ENCODE measurements at places on chromosomes 6 and 20. TPM values are rescaled to one million over a fixed set of nuclear protein-coding genes. Genes with fewer than 3 reads are reported as not detected.
A peak's percentile ranks its signal among the peaks of the same experiment; 100 is the strongest.

Gene SCRT2
- total RNA-seq, result not detected

Gene MOG
- not detected for total RNA-seq

Gene C6orf15
- not detected for total RNA-seq

Gene SRMS
- total RNA-seq, result not detected

DNA sequence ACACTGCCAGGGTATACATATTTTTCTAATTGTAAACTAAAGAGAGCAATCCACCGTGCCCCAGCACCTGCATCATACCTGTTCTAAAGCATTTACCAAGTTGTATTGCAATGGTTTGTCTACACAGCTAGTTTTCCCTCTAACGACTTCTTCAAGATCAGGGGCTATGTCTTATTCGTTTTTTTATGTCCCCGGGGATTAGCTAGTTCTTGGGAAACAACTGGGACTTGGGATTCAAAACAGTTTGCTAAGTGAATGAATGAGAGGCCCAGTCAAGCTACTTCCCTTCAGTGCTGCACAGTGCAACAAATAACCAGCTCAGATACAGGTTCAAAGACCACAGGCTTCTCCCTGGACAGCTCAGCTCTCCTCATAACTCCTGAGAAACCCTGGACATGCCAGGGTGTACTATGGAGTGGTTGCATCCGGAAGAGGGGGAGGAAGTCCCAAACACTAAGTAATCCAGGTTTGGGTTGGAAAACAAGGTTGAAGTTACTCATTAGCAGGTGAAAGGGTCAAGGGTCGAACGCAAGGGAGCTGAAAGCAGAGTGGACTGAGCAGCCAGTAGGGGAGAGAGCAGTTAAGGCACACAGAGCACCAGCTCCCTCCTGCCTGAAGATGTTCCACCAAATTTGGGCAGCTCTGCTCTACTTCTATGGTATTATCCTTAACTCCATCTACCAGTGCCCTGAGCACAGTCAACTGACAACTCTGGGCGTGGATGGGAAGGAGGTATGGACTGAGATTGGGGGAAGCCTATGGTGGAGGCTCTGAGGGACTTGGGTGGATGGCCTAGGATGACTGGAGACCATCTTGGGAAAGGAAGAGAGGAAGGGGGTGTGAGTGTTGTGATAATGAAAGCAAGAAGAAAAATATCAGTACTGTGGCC is at the start of gene APOM:
APOM (plus strand) TSS at position 546 of the 889 bp plus-strand sequence; CDS start at position 619, 73 bp downstream.
- DNase-seq, result no peak

Gene OVOL2
- not detected for total RNA-seq

DNA sequence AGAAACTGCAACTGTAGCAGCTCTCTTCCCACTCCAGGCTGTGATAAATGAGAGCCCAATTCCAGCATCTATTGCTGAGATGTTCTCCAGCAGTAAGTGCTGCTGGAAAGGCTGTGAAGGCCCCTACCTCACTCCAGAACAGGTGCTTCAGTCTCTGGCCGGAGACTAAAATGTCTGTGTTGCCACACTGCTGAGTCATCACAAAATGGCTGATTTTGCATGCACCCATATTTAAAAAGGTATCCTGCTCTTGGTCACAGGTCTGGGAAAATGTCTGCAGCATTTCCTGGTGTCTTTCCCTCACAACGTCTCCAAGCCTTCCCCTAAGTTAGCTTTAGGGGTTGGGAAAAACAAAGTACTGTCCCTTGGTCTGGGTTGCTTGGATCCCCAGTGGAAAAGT is 95.1 kb downstream of the TPBG start:
- no peak for DNase-seq

DNA sequence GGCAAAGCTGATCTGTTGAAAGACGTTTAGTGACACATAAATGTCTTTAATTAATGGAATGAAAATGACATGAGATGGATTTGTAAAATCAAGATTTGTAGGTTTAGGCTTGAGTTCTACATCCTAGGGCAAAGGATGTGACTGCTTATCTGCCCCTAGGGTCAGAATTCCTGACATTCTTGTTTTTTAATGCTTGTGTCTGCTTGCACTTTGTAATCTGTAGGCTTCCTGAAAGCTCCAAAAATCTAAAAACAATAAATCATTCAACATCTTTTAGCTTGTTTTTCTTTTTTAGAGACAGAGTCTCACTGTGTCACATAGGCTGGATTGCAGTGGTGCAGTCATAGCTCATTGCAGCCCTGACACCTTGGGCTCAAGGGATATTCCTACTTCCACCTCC is 107.9 kb upstream of the MLIP start:
- no peak for DNase-seq

Gene SMOC2
- total RNA-seq, result not detected

DNA sequence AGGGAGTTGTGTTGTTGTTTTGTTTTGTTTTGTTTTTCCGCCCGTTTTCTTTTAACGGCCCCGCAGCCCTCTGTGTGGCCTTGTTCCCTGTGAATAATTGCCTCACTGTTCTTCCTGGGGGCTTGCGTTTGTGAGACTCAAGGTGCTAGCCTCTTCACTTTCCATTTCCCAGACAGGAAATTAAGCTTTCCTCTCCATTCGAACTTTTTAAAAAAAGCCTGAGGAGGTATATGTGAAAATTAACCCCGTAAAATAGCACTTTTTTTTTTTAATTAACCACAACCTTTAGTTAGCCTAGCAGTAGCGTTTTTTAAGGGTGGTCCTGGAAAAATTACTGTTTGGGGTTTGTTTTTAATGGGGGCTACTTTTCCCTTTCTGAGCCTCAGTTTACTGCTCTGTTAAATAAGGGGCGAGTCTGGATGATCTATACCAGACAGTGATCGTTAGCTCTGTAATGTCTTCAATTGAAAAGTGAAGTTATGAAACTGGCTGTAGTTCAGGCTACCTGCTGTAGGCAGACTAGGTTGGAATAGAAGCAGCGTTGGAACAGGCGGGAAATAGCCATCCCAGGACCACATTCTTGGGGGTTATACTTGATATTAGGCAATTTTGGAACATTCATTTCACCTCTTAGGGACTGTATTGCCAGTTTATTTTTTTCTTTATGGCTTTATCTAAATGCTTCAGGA is 1.7 kb downstream of the STX16 start:
- DNase-seq, result no peak

Gene ERVFRD-1
- not detected for total RNA-seq

GRCh38 chr6:158879180-158879579 is 60.0 kb upstream of the EZR start:
- DNase-seq, result no peak

DNA sequence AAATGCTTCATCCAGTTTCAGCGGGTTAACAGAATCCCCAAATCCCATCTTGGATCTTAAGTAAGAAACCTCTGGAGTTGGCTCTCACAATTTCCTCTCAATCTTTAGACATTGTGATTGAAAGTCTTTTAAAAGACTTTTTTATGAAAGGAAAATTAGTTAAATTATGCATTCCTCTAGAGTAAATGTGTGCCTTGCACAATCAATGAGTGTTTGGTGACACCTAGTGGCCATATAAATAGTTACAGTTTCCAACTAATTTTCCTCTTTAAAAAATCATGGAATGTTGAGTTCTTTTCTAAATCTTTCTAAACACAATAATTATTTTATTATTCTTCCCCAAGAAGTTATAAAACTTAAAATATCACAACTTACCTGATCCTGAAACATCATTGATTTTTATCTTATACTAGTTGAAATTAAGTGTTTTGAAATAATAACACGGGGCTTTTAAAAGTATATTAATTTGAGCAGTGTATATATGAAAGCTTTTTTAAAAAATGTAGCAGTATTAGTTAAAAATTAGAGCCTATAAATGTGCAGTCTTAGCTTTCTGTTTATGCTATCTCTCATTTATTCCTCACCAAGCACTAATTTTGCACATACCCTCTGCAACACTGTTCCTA is 66.4 kb downstream of the PKHD1 start:
- no peak for DNase-seq

- no peak for DNase-seq
Observed at GRCh38 chr6:129493354-129493902, 216.5 kb downstream of the ARHGAP18 start.

Gene PCSK2
- total RNA-seq, result not detected

Gene FHL5
- total RNA-seq, result not detected

Gene RIMS1
- not detected for total RNA-seq

- no peak for DNase-seq
Observed at GRCh38 chr20:63325554-63326313, 32.7 kb downstream of the COL20A1 start.

Gene ADGRG6
- 3.6 TPM for total RNA-seq

- DNase-seq, result no peak
Observed at GRCh38 chr6:110328259-110328658, 29.9 kb downstream of the METTL24 start.

- DNase-seq, result peak; percentile 61
Observed at GRCh38 chr6:166957087-166957804, 896 bp upstream of the RNASET2 start.

- DNase-seq, result no peak
Observed at GRCh38 chr6:41470331-41471063, 75.7 kb upstream of the FOXP4 start.

DNA sequence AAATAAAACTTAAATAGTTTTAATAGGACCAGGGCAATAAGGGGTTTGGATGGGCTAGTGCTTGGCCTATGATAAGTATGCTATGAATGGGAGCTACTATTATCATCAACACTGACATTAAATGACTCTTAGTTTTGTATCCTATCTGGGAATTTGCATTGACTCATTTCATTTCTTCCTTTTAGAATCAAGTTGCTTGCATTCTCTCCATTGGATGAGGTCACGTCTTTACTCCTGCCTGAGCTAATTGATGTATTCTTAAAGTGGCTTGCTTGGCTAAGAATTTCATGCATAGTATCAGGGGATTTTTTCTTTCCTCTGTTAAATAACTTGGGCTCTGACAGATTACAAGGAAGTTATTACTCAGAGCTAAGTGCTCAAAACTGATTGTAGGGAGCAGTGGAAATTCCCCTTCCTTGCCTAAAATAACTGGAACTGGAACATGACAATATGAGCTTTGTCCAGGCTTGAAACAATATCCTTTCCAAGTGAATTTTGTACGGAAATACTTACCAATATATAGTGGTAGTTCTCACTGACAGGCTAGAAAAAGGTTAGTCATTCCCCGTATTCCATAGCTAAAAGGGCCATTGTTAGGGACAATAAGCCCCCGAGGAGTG is 169.9 kb downstream of the BCAS1 start:
- DNase-seq, result no peak

DNA sequence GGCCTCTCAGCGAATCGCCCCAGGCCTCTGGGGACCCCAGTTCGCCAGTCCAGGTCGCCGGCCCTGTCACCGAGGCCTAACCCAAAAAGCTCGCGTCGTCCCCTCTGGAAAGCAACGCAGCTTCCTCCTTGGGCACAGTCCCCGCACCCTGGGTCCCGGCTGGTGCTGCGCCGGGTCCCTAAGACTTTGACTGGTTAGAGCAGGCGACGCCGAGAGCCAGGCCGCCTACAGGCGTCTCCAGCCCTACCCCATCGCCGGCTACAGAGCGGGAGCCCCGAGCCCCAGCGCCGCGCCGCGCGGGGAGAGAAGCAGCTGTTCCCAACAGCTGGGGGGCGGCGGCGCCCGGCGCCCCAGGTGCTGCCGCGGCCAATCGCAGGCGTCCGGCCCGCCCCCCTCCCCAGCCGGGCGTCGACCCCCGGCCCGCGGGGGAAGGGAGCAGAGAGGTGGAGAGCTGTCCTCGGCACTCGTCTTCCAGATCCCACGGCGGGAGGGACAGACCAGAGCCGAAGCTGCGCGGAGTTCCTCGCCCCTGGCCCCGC is 540 bp upstream of the RBM24 start:
- no peak for DNase-seq

DNA sequence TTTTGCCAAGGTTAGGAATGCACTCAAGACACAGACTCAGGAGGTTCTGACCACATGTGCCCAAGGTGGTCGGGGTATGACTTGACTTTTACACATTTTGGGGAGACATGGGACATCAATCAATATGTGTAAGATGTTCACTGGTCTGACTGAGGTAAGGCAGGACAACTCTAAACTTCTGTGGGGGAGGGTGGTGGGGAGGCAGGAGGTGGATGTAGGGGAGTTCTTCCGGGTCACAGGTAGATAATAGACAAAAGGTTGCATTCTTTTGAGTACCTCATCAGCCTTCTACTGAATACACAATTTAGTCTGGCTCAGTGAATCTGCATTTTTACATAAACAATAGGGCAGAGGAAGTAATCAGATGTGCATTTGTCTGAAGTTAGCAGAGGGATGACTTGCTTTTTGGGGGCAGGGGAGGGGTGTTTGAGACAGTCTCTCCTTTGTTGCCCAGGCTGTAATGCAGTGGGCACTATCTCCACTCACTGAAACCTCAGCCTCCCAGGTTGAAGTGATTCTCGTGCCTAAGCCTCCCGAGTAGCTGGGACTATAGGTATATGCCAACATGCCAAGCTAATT is 10.9 kb downstream of the ECHDC1 start:
- no peak for DNase-seq

- DNase-seq, result no peak
Observed at GRCh38 chr6:43970913-43971775, 156.1 kb downstream of the MRPL14 start.

Gene ATRN
- total RNA-seq, result 12.9 TPM

Gene GID8
- 40.7 TPM for total RNA-seq

Gene TPBG
- not detected for total RNA-seq

- no peak for DNase-seq
Observed at GRCh38 chr6:114934079-114934478, 591.3 kb upstream of the HS3ST5 start.

GRCh38 chr6:105835373-105835772 is 250.8 kb upstream of the PRDM1 start:
- no peak for DNase-seq

Gene ALDH8A1
- 4.3 TPM for total RNA-seq

- DNase-seq, result no peak
Observed at GRCh38 chr20:57400821-57401564, 9.8 kb downstream of the RBM38 start.

DNA sequence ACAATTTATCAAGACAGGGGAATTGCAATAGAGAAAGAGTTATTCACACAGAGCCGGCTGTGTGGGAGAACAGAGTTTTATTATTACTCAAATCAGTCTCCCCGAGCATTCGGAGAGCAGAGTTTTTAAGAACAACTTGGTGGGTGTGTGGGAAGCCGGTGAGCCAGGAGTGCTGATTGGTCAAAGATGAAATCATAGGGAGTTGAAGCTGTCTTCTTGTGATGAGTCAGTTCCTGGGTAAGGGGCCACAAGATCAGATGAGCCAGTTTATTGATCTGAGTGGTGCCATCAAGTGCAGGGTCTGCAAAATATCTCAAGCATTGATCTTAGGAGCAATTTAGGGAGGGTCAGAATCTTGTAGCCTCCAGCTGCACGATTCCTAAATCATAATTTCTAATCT is 50.0 kb upstream of the ECI2 start:
- no peak for DNase-seq

DNA sequence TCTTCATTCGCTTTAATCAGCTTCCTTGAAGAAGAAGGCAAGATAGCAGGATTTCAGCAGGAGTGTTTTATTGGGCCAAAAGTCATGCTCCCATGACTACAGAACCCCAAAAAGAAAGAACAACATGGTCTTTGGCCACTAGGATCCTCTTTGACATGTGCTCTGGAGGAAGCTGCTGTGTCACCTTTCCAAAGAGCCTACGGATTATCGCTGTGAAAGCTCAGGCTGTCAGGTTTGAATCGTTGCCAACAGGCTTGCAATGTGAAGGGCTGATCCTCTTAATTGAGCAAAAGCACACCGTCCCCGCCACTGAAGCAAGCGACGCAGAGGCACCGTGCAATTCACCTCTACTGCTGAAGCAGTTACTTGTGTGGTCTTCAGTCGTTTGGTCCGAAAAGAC is 29.0 kb downstream of the MYLIP start:
- DNase-seq, result no peak

Gene DEFB126
- not detected for total RNA-seq

Gene RNF182
- total RNA-seq, result not detected

Gene SLPI
- total RNA-seq, result not detected

Gene COL9A3
- 0.59 TPM for total RNA-seq

Gene HLA-DMB
- total RNA-seq, result 12.8 TPM

GRCh38 chr6:103105686-103106085 is 1712.2 kb downstream of the GRIK2 start:
- DNase-seq, result no peak
